ENCODE measurements at places on chromosomes 2 and 18.

DNA sequence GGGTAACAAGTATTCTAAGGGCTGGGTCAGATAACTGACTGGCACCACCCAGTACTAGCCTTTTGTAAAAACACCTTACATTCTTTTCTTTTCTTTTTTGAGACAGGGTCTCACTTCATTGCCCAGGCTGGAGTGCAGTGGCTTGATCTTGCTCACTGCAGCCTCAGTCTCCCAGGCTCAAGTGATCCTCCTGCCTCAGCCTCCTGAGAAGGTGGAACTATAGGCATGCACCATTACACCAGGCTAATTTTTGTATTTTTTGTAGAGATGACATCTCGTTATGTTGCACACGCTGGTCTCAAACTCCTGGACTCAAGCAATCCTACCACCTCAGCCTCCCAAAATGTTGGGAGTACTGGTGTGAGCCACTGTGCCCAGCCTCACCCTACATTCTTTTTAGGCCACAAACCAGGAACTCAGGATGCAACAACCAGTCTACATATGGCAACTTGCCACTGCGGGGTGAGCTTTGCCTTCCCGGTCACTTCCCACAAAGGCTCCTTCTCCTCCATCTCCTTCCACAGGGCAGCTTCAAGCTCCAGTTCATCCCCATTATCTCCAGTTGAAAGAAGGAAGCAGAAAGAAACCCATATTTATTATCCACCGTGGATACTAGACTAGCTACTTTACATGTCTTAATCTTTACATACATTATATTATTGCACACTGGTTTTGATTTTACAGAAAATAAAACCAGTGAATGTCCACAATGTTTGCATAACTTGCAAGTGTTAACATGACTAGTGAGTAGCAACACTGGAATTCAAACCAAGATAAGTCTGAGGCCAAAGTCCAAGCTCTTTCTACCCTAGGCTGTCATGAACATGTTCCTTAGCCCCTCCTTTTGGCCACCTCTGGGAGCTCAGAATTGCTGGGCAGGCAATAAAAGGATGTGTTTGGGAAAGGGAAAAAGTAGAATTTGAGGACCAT, 23.7 kb upstream of the AP1S3 start:
- DNase-seq: no peak

- no peak for DNase-seq
Measured at GRCh38 chr2:133562558-133562957, 5.7 kb downstream of the NCKAP5 start.

DNA sequence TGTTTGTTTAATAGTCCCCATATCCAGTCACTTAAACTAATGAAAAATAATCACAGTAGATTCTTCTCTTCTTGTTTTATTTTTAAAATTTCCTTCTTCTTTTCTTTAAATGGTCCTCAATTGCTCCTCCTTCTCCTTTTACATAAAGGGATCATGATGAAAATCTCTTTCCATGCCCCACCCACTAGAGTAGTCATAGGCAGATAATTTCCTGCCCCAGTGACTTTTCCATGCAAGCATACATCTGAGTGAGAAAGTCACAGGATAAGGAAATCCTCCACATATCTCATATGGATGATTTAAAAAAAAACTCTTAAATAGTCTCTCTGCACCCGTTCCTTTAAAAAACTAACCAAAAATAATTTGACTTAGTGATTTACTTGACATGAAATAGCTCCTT, 552.3 kb upstream of the SETBP1 start:
- no peak for DNase-seq

DNA sequence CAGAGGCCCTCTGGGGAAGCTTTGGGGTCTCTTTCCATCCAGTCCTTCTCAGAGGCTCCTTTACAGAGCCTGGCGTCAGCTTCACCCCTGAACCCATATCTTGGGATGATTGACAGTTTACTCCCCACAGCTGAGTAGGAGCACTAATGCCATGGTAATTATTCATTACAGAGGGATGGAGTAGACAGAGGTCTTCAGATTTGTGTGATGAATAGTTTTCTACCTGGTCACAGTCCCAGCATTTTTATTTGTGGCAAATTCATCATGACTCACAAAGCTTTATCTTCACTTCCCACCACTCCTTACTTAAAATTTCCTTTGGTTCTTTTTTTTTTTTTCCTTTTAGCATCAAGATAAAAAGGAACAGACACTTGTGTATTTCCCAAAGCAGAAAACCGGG, 104.2 kb downstream of the CCDC85A start:
- DNase-seq: no peak

GRCh38 chr2:20168048-20168726, 56.7 kb downstream of the SDC1 start:
- DNase-seq: no peak
